NAMALWA (cell line): ENCODE measurements at places on chromosomes 4 and X.

DNA sequence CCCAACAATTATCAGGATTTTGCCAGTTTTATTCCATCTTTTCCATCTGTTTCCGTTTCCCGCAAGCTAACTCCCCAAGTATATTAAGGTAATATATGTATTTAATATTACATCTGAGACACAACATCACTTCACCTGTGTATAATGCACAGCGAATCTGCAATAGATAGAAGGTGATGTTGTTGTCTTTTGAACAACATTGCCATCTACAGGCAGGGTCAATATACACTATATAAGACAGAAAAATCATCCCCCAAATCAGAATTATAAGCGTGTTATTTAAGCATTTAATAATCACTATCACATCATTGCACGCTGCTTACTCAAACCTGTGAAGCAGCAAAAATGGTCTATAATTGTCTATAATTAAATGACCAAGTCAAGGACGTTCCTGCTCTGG, 1115.5 kb downstream of the NLGN4X start:
- DNase-seq = peak; percentile 23

DNA sequence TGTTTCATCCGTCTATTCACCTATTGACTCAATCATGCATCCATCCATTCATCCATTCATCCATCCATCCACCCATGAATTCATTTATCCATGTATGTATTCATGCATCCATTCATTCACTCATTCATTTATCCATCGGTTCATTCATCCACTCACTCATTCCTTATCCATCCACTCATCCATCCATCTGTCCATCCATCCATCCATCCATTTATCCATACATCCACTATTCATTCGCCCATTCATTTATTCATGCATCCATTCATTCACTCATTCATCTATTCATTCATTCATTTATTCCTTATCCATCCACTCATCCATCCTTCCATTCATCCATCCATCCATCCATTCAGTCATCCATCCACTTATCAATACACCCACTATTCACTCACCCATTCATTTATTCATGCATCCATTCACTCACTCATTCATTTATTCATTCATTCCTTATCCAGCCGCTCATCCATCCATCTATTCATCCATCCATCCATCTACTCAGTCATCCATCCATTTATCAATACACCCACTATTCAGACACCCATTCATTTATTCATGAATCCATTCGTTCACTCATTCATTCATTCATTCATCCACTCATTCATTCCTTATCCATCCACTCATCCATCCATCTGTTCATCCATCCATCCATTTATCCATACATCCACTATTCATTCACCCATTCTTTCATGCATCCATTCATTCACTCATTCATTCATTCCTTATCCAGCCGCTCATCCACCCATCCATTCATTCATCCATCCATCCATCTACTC, 11.2 kb downstream of the P2RY8 start:
- no peak for DNase-seq

DNA sequence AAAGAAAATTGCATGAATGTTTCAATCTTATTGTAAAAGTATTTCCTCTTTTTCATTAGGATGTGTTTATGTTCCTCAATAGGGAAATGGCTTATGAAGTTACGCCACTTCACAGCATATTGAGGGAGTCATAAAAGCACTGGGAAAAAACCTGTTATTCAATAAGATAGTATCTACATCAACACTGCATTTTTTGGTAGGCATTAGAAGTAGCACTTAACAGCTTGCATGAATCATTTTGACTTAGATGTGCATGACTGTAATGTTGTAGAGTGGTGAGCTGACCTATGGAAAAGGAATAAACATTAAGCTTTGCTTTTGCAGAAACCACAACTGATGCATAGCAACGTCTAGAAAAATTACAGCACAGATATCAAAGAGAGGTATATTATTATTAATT, 111.2 kb upstream of the GRXCR1 start:
- DNase-seq = no peak

DNA sequence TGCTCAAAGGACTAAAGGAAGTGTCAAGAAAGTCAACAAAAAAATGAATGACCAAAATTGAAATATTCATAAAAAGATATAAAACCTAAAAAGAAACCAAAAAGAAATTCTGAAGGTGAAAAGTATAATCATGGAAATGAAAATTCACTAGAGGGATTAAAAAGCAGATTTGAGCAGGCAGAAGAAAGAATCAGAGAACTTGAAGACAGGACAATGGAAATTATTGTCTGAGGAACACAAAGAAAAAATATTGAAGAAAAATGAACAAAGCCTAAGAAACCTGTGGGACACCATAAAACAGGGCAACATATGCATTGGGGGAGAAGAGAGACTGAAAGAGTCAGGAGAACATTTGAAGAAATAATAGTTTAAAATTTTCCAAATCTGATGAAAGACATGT, 9.9 kb upstream of the SPON2 start:
- DNase-seq = no peak

DNA sequence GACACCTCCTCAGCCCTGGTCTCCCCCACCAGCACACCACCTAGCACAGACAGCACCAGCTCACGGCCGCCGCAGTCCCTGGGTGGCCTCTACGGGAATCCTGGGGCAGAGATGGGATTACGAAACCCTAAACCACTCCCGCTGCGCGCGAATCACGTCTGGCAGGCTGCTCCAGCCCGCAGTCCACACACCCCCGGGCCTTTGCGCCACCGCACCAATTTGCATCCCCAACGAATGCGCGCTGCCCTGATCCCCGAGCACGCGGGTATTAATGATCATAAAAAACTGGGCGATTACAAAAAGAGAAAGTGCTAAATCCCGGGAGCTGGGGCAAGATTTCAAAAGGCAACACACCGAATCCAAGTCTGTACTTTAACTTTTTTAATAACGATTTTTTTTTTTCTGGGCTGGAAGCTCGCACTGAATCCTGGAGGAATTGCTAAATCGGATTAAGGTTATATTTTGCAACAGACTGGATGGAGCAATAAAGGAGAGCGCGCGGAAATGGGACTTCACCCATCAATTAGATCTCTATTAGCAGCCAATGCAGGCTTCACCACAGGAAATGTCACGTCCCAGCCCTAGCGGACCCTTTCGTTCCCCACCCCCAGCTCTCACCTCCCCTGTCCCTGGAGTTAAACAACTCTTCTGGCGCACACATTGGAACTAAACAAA, 69.8 kb upstream of the TMEM33 start:
- DNase-seq = no peak

- no peak for DNase-seq
These were observed 338.0 kb downstream of the SPOCK3 start for GRCh38 chr4:166896254-166896653.

GRCh38 chr4:98919996-98920395, 8.9 kb downstream of the EIF4E start:
- no peak for DNase-seq
